ENCODE measurements at places on chromosomes 1 and 21.

DNA sequence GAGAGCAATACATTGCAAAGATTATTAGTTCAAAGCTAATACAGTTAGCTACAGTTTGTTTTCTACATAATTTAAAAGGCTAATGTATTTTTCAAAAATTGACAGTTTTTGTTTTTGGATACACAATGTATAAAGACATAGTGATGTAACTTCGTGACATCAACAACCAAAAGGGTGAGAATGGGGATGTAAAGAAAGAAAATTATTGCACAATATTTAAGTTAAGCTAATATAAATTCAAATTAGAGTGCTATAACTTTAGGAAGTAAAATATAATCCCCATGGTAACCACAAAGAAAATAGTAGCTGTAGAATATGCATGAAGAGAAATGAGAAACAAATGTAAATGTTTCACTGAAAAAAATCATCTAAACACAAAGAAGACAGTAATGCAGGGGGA, 334.4 kb upstream of the DEPDC1 start:
- DNase-seq, result no peak

DNA sequence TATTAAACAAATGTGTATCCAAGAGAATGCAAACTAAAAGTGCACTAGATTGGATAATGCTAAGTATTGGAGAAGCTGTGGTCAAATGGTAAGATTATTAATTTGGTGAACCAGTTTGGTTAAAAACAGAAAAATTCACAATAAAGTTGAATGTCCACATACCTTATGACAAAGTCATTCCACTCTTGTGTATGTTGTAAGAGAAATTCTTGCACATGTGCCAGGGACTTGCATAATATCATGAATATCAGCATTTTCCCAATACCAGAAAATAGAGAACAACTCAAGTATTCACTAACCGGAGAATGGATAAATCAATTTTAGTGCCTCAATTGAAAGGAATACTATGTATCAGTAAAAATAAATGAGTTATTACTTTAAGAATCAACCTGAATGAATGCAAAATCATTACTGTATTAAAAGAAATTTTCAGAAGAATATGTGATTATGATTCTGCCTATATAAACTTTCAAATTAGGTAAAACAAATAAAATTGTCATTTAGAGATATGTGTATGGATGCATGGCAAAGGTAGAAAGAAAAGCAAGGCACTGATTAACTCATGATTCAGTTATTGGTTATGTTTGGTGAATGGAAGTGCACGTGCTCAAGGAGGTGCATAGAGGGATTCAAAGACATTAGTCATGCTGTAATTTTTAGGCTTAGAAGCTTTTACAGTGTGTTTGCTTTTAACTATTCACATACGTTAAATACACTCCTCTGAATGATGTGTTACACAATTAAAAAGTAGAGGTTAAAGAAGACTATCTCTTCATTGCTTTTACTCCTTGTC, 217.4 kb upstream of the KCNK2 start:
- DNase-seq, result no peak

DNA sequence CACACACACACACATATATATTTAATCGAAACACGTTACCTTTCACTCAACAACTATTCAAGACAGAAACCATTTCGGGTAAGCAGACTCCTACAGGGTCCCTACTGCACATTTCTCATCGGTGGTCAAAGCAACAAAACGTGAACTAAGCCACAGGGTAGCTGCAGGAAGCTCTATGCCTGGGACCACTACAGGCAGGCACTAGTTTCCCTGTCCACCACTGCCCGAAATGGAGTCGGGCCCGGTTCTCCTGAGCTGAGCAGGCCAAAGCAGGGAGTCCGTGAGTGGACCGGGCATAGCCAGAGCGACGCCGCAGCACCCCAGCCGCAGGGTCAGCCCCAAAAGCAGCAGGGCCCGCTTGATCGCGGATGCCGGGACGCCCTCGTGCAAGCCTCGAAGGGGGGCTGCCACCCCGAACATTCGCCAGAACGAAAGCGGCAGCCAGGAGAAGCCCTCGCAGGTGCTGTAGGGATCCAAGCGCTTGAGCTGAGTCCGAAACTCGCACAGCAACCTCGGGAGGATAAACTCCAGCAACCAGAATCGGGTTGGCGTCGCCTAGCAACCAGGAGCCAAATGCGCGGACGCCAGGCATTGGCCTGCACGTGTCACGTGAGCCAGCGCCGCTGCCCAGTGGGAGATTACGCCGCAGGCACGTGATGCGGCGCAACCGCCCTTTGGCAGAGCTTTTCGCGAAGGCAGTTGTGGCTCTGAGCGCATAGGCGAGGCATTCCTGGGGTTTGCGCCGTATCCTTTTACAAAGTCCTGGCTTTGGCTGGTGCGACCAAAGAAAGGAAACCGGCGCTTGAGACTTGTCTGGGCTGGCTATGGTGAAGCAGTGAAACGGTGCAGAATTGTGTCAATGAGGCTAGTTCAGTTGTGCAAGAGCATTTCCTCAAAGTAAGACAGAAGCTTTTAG, 13.9 kb upstream of the DDI2 start:
- DNase-seq, result peak; percentile 92

GRCh38 chr1:183720028-183720427, 66.9 kb upstream of the APOBEC4 start:
- no peak for DNase-seq

DNA sequence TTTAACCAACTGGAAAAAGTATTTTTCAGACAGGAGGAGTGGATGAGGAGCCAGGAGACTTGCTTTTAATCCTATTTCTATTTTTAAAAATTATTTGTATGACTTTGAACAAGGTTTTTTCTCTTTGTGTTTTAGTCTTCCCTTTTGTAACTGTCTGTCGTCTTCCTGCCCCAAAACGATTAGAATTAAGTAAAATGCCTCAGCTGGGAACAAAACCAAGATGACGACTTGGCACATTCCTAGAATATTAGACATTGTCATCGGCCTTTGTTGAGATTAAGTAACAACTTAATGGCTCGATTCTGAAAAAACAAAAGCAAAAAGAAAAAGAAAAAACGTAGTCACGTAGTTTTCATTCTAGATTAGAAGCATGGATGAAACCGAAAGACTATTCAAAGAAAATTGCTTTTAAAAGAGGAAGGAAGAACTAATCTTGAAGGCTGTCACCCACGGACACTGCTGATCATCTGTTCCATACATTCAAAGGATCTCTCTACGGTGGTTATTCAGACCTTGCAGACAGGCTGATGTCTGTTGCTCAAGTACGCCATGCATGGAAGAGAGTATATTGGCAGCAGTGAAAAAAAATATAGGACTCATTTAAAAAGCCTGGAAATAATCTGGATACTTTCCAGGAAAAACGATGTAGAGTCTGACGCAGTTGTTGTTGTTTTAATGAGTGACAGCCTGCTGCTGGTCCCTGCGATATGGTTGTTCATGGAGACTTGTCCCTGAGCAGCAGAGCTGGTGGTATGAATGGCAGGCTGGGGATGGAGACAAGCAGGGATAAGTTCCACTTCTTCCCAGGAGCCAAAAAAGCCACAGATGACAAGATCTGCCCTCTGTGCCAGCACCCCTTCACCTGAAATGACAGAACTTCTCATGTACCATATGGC, 16.8 kb downstream of the GNG4 start:
- no peak for DNase-seq

GRCh38 chr1:28540651-28541050, 12.2 kb upstream of the TRNAU1AP start:
- DNase-seq, result no peak

GRCh38 chr1:201906336-201906735, 17.6 kb downstream of the SHISA4 start:
- no peak for DNase-seq

- no peak for DNase-seq
These were observed 18.4 kb downstream of the CCT3 start for GRCh38 chr1:156319664-156320063.

DNA sequence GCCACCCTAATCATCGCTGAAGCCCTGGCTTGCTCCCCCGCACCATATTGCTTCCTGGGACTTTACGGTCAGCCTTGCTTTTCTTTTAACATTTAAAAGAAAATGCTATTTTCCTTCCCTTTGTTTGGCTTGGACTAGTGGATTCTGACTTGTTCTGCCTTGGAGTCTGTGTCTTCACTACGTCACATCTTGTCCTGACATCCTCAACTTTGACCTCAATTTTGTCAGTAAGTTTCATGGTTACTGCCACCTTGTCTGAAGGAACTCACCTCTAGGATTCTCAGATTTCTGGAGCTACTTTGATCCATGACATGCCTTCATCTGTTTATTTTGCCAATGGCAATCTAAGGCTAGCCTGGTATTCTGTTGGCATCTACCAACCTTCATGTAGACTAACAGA, 4.3 kb downstream of the RNASEL start:
- no peak for DNase-seq

- no peak for DNase-seq
These were observed 151.4 kb downstream of the CHRM3 start for GRCh38 chr1:239537795-239538194.

GRCh38 chr1:27596986-27597385, 7.0 kb downstream of the AHDC1 start:
- no peak for DNase-seq

DNA sequence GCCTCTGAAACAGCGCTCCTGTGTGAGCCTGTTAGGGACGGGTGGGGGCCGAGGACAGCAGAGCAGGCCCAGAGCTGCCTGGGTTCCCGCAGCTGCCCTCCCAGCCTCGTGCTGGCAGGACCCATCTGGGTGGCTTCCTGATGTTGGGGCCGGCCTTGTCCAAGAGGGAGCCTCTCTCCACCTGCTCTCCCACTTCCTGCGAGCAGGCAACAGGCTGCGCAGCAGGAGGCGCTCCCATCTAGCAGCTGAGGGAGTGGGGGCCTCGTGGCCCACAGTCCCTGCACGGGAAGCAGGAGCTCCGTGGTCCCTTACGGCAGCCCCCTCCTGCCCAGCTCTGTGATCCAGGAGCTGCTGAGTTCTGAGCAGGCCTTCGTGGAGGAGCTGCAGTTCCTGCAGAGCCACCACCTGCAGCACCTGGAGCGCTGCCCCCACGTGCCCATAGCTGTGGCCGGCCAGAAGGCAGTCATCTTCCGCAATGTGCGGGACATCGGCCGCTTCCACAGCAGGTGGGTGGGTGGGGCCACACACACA, 68.0 kb downstream of the TRIM11 start:
- no peak for DNase-seq

DNA sequence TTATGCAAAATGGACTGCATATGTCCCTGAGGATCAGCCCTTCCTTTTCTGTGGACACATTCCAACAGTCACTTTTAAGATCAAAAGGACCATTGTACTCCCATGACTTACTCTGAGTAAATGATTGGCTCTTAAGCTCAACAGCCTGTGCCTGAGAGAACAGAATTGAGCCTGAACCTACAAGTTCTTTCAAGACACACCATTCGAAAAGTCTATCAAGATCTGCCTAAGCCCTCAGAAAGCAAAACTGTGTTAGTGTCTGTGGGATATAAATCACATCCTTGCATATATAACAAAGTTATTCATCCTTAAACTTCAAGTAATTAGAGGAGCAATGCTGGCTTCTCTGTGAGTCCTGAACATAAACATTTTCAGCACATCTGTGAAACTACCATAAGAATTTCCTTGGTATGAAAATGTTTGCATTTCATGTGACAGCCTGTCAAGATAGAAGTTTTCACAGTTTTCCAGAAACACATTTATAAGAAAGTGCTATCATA, 41.6 kb downstream of the PCNX2 start:
- DNase-seq, result no peak

- no peak for DNase-seq
These were observed 8.6 kb upstream of the PLA2G2C start for GRCh38 chr1:20194757-20195461.

GRCh38 chr1:203126866-203127665, 460 bp upstream of the ADORA1 start:
- no peak for DNase-seq

DNA sequence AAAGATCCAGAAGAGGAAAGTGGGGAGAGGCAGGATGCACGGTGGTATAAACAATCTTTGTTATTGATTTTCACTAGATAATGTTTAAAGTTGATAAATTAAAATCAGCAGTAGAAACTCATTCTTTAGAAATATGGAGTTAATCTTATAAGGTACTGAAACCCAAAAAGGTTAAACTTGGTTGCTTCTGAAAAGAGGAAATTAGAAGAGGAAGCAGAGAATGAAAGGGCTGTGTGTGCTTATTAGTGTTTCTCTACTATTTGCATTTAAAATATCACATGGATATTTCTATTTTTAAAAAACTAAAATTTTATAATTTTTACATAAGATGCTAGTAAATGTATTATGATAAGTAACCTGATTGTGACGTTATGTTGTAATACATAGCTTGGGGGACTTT, 24.4 kb downstream of the C1orf141 start:
- no peak for DNase-seq

All from iPS DF 19.7 (cell line).